CD4-positive, alpha-beta T cell treated with Interleukin-6 at 100 ng/mL for 8 hours (primary cell): ENCODE measurements at places on chromosomes 16 and 17.

DNA sequence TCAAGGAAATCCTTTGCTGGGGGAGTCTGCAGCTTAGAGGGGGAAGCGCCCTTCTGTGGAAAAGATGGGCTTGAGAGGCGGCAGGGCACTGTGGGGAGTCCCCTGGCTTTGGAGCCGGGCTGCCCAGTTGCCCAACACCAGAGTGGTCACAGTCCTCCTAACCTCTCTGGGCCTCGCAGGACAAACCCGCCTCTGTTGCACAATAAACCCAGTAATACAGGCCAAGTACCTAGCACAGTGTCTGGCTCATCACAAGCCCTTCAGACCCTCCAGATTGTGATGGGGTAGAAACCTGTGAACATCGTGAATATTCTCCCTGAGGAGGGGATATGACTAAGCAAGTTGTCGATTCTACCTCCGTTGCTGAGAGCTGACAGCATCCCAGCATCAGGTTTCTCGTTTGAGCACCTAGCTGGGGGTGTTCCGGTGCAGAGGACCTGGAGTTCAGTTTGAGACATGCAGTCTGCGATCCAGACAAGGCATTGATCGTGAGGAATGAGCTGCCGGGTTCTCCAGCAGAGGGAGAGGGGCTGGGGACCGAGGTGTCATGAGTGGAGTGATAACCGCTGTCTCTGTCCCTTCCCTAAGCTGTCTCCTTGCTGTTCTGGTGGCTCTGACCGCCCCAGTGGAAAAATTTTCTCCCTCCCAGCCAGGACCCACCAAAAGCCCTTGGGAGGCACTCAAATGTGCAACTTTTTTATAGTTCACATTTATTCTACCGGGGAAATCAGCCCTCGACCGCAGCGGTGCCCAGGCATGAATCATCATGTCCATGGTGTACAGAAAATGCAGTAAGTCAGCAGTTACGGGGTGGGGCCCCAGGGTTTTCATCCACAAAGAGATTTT lies 161.9 kb downstream of the WSCD1 start:
- no peak for DNase-seq

DNA sequence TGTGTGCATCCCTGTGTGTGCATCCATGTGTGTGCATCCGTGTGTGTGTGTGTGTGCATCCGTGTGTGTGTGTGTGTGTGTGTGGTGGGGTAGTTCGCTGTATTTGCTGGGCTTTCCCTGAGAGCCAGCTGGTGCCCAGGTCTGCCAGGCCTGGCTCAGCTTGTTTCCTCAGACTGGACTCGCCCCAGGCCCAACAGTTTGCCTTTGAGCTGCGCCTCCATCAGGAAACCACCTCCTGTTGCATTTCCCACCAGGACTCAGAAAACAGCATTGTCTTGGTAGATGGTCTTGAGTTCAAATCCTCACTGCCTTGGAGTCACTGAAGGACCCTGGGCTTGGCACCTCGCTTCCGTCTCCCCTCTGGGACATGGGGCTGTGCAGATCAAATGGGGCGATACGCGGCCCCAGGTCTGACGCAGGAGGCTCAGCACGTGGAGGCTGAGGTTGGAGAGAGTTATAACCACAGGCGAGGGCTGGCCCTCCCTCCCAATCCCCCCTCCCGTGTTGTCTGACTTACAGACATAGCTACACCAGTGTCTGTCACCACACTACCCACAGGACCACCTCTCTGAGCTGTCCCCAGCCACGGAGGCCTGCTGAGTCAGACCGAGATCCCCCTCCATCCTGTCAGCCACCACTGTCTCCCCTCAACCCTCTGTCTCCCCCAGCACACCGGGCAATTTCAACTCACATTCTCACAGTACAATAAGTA lies 4.7 kb downstream of the ITGAE start:
- DNase-seq = peak; percentile 73

- no peak for DNase-seq
Observed at GRCh38 chr16:26905336-26905735, 161.4 kb upstream of the C16orf82 start.

DNA sequence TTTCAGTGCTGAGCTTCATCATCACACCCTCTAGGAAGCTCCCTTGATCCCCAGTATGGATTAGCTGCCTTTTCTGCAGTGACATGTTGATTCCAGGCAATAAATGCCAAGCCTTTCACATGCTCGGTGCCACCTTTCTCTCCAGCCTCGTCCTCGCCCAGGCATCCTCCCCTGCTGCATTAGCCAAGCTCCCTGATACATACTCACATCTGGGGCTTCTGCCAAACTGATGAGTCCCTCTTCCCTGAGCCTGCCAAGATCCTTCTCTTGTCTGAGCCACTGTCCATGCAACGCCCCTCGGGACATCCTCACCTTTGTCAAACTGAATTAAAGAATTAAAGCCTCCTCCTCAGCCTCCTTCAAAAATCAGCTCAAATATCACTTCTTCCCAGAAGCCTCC lies 538.5 kb upstream of the CDH11 start:
- no peak for DNase-seq

- DNase-seq = no peak
Observed at GRCh38 chr16:14609716-14610115, 20.3 kb downstream of the PARN start.

- no peak for DNase-seq
Observed at GRCh38 chr17:1019451-1019850, 22.5 kb downstream of the TIMM22 start.

DNA sequence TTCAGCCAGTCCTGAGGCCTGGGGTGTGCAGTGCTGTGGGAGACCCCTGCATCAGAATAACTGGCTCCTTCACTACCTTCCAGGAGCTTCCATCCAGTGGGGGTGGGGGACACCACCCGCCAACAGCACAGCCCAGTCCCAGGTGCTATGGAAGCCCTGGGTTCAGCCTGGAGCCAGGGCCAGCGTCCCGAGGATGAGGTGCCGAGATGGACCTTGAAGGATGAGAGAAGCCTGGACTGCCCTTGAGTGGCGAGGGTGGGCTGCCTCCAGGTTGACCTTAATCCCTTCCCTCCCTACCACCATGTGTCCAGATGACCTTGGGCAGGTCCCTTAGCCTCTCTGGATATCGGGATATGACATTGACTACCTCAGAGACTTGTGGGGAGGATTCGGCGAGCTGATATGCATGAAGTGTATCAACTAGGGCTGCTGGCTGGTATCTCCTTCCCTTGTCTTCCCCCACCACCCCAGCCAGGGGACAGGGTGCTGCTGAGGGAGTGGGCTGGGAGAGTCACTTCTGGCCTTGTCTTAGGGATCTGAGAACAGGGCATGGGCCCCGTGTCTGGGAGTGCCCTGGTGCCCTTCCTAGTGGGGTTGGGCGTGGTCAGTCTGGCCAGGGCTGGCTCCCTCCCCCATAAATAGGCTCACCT lies 14.2 kb upstream of the LASP1NB start:
- DNase-seq = no peak

DNA sequence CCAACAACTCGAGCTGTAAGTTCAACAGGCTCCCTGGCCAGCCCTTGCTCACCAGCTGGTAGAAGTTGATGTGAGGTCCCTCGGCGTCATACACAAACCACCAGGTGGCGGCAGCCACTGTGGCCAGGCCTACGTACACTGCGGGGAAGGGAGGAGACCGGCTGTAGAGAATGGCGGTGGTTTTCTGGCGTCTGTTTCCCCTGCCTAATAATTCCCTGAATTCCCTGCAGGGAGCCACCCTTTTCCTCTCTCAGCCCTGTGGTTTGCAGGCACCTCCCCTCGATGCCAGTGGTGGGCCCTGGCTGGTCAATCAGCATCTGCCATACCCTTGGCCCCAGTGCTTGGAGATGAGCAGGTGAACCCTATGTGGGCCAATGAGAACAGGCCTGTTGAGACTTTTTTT lies 18.9 kb upstream of the P2RX1 start:
- DNase-seq = no peak

DNA sequence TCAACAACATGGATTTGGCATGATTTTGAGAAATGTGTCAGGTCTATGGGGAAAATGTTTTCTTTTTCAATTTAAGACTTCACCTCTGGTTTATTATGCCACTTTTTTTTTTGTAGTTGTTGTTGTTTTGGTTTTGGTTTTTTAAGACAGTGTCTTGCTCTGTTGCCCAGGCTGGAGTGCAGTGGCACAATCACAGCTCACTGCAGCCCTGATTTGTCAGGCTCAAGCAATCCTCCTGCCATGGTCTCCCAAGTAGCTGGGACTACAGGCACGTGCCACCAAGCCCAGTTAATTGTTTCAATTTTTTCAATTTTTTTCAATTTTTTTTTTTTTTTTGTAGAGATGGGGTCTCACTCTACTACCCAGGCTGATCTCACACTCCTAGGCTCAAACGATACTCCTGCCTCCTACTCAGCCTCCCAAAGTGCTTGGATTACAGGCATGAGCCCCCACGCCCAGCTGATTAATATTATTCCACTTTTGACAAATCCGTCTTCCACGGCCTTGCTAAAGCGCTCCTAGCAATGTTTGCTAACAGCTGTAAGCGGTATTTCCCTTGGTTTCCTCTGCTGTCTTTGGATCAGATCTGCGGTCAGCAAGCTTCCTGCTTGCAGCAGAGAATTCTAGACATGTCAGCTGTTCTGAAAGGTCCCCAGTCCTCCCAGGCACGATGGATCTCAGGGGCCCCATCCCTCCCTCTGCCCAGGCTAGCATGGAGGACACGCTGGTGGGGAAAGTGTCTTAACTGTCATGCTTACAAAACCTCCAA lies 7.0 kb upstream of the MILR1 start:
- peak; percentile 48 for DNase-seq

DNA sequence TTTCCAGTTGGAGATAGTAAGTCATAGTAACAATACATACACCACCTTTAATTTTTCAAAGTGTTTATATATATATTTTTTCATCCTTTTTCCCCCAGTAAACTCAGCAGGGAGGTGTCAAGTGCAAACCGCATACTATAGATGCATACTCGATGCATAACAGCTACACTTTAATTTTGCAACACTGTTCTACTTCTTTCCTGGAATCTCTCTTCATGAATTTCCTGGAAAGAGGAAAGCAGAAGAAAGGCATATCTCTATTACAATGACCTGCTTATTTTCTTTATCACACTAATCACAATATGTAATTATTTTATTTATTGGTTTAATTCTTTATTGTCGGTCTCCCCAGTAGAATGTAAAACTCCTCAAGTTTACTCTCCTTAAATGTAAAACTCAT lies 140.0 kb downstream of the SNX11 start:
- no peak for DNase-seq

- no peak for DNase-seq
Observed at GRCh38 chr16:17318238-17318637, 152.5 kb downstream of the XYLT1 start.

GRCh38 chr17:72733619-72734282 lies 358.7 kb downstream of the SLC39A11 start:
- DNase-seq = no peak

- DNase-seq = no peak
Observed at GRCh38 chr17:58398574-58399266, 18.6 kb downstream of the RNF43 start.

DNA sequence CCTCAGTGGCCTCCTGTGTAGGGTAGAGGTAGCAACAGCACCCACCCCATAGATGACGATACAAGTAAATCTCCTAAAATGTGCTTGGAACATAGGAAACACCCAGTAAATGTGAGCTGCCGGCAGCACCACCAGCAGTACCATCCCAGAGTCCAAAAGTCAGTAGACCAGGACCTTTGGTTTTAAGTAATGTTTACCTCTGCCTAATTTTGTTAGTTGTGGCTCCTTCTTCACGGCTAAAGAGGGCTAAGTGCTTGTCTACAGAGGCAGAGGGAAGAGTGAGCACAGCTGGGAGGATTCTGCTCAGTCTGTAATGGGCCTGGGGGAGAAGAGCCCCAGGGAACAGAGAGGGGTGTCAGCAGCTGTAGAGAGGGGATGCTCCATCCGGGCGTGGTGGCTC lies 91.3 kb upstream of the FBXO47 start:
- DNase-seq = no peak

- peak; percentile 66 for DNase-seq
Observed at GRCh38 chr17:39197380-39198185, at the start of gene CACNB1. Gene CACNB1 (minus strand): TSS chr17:39197669. CDS start chr17:39197495, 174 bp downstream.

- DNase-seq = no peak
Observed at GRCh38 chr17:73145641-73146040, 19.2 kb upstream of the SSTR2 start.

- DNase-seq = no peak
Observed at GRCh38 chr17:47325176-47325575, 1.4 kb downstream of the EFCAB13 start.

- DNase-seq = no peak
Observed at GRCh38 chr16:84732674-84733352, 33.0 kb downstream of the USP10 start.

DNA sequence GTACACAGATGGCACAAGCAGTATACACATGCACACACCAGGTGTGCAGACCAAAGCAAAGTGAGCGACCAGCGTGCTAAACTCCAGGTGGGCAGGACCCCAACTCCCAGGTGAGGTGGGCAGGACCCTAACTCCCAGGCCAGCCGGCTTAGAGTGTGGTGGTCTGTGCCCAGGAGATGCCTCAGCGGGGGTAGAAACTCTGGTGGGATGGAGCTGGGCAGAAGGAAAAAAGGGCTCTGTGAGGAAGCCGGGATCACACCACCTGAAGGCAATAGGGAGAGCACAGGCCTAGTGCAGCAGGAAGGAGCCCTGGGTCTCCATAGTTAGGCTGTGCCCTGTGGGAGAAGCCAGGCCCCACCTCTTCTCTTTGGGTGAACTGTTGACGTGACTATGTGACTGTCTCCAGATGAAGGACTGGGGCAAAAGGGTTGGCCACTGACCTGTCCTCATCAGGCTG lies 1.6 kb upstream of the FOXJ1 start:
- no peak for DNase-seq

- DNase-seq = peak; percentile 89
Observed at GRCh38 chr17:14308965-14309879, 8.3 kb downstream of the HS3ST3B1 start.

- DNase-seq = no peak
Observed at GRCh38 chr17:3730881-3731429, 7.3 kb downstream of the HASPIN start.
